Right ventricle myocardium inferior (tissue), 1 donor: ENCODE measurements at places on chromosomes 16 and 17. TPM values are rescaled to one million over a fixed set of nuclear protein-coding genes. Genes with fewer than 3 reads are reported as not detected.

- no peak for DNase-seq
Measured at GRCh38 chr17:80751070-80751945, 206.7 kb downstream of the RPTOR start.

GRCh38 chr16:48365025-48365600 lies 20.1 kb downstream of the SIAH1 start:
- DNase-seq: no peak

GRCh38 chr17:47102914-47103313 lies 86.2 kb downstream of the CDC27 start:
- no peak for DNase-seq

DNA sequence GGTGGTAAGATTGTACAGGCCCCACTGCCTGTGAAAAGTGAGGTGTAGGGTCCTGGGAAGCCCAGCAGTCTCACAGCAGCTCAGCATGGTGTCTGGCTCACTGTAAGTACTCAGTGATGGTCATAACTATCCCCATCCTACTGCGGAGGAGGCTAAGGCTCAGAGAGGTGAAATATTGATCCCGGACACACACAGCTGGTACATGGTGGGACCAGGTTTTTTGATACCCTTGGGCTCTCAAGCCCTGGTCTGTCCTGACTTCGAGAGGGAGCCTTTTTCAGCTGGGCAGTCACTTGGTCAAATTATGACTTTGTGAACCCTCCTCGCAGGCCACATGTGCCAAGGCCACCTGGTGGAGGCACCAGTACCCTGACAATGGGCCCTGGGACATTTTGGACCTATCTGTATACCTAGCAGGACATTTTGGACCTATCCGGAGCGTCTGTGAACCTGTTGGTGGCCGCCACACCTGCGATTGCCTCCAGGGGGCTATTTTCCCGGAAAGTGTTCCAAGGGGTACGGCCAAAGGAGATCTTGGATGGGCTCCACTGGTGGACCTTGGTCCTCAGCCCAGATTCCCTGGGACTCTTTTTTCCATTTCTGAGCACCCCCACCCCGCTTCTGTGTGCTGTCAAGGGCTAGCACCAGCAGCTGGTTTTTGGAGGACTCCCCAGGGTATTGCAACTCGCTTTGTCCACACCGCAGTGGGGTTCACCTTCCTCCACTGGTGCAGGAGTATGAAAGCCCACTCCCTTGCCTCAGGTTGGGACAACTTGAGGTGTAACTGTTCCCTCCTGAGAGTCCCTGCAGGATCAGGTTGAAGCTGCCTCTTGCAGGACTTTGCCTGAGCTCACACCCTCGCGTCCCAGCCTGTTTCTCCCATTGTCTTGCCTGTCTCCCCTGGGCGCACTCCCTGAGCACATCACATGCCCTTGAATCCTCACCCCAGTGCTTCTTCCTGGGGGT lies 83.6 kb upstream of the NKD1 start:
- no peak for DNase-seq

DNA sequence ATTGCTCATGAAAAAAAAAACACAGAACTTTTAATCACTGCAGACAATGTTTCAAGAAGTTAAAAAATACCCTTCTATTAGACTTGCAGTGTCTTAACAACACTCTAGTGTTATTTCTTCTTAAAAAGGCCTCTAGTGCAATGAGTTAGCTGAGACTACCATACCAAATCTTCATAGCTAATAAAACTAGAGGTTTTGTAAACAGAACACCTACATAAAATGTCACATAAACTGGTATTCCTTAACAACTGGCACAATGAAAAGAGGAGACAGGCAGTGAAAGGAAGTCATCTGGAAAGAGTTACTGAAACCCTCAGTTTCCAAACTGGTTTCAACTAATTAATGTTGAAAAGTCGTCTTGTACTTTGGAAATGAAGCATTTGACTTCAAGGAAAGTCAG lies 394.2 kb upstream of the PMFBP1 start:
- no peak for DNase-seq

DNA sequence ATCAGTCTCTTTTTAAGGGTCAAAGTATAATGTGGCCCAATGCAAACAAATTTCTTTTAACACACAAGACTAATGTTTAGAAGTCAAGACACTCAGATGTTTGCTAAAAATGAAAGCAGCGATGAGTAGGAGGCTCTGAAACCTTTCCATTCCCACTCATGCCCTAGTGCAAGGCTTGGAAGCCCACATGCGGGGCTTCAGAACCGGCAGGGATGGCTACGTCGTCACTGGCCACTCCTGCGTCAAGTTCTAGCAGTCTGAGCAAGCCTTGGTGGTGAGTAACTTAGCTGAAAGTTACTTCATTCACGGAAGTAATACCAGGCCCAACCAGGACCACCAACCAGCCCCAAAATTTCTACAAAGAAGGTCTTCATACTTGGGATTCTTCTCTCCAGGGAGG lies 14.8 kb upstream of the TMED6 start:
- DNase-seq: no peak

Gene NPIPA7
- total RNA-seq: 3.0 TPM

Gene MMD
- 15.1 TPM for total RNA-seq
